ENCODE measurements at places on chromosomes 16 and 17.

- no peak for DNase-seq
Observed at GRCh38 chr16:75754141-75754540, 27.9 kb upstream of the CPHXL start.

- DNase-seq = no peak
Observed at GRCh38 chr17:81417879-81418709, 22.8 kb downstream of the BAHCC1 start.

GRCh38 chr16:87535855-87536794 is 43.3 kb upstream of the ZCCHC14 start:
- no peak for DNase-seq

- no peak for DNase-seq
Observed at GRCh38 chr16:81787659-81788058, 8.6 kb downstream of the PLCG2 start.

DNA sequence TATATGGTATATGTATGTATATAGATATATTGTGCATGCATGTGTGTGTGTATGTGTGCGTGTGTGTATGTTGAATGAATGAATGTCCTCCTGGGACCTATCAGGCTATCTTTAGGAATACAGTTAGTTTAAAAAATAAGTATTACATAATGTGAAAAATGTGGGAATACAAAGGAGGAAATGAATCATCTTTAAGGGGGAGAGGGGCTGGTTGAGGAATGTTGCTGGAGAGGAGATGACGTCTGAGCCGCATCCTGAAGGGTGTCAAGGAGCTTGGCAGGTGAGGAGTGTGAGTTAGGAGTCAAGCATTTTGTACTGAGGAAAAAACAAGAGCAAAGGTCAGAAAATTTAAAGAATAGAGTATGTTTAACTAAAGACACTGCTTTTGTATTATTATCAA is 62.4 kb upstream of the NLK start:
- DNase-seq = peak; percentile 26

GRCh38 chr16:65950211-65950610 is 416.3 kb upstream of the CDH5 start:
- no peak for DNase-seq

GRCh38 chr16:50244504-50245416 is 21.6 kb upstream of the ADCY7 start:
- DNase-seq = no peak

DNA sequence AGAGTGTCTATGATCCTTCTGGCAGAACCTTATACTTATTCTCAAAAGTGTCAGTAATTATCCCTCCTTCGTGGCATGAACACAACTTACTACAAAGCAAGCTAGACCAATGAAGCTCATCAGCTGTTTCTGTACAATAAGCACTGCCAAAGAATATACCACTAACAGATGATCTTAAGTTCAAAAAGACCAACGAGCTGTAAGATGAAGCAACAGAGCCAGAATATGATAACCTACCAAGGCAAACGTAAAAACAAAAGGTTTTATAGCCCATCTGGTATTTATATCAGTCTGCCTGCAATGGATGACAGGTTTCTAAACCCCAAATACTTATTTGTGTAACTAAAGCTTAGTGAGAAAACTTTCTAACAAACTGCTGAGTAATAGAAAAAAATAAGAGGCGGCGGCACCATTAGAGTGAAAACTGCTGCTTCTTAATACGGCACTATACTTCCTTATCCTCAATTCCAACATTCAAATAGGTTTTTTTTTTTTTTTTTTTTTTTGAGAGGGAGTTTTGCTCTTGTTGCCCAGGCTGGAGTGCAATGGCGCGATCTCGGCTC is 22.1 kb downstream of the NME2 start:
- DNase-seq = no peak

DNA sequence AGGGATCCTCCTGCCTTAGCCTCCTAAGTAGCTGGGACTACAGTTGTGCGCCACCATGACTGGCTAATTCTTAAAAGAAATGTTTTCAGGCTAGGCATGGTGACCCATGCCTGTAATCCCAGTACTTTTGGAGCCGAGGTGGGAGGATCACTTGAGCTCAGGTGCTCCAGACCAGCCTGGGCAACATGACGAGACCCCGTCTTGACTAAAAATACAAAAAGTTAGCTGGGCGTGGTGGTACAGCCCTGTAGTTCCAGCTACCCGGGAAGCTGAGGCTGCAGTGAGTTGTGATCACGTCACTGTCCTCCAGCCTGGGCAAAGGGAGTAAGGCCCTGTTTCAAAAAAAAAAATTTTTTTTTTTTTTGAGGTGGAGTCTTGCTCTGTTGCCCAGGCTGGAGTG is 173.1 kb downstream of the SEC14L1 start:
- DNase-seq = no peak

DNA sequence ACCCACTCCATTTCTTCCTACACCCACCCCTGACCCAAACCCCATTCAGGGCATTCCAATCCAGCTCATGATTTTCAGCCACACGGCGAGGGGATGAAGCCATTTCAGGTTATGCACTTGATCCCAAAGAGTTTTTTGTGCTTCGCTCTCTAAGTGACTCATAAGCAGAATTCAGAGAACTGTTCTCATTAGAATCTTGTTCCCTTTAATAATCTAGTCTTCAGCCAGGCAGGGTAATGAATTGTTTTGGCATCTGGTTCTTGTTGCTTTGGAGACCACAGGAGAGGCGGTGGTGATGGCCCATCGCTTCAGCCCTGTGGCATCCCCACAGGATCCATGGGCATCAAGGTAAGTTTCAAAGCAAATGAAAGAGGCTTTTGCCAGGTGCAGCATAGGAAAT is 4.8 kb upstream of the KRT31 start:
- no peak for DNase-seq

DNA sequence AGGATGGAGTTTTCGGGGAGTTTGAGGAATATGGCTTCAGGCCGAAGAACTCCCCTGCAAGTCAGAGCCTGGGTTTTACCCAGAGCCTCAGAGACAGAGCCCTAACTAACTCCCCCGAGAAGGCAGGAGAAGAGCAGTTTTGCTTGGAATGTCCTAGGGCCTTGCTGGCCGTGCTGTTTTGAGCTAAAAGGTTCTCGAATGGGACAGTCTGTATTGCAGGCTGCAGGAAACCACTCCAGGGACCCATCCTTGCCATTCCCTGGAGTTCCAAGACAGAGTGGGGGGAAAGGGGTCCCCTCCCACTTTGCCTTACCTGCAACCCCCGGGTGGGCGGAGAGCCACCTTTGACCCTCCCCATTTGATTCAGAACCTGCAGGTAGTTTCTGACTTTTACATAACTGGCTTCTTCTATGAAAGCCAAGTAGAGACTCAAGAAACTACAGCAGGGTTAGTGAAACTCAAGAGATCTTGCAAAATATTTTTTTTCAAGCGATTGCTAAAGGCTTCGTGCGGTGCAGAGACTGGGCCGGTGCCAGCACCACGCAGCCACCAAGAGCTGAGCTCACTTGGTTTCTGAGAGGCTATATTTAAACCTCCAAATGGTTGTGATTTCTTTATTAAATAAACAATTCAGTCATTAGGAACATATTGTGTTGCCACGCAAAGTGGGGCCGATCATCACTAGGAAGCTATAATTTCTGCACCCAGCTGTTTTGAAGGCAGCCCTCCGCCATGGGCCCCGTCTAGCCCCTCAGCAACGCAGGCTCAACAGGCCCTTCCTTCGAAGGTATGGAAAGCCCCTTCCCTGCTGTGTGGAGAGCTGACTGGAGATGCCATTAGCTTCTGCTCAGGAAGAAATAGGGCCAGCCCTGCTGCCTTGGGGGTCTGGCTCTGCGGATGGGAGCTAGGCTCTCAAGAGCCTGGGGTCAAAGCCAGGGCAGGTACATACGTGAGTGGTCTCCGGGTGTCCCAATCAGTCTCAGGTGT is 223.0 kb downstream of the NTN1 start:
- peak; percentile 75 for DNase-seq

GRCh38 chr17:19755821-19756510 is 7.9 kb upstream of the ALDH3A1 start:
- no peak for DNase-seq

DNA sequence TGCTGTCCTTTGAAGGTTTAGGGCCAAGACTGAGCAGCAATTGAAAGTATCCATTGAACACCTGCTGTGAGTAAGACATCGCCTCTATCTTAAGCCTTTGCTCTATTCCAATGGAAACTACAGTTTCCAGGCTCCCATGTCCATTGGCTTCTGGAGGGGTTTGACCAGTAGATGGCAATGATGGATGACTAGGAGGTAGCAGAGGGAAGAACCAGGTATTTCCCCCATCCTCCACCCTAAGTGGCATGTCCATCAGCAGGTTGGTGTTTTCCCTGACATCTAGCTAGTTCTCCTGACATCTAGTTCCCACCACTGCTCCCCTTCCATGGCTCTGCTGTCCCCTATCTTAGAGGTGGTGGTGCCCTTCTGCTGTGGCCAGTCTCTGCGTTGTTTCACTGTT is 58.7 kb downstream of the CENPV start:
- DNase-seq = no peak

DNA sequence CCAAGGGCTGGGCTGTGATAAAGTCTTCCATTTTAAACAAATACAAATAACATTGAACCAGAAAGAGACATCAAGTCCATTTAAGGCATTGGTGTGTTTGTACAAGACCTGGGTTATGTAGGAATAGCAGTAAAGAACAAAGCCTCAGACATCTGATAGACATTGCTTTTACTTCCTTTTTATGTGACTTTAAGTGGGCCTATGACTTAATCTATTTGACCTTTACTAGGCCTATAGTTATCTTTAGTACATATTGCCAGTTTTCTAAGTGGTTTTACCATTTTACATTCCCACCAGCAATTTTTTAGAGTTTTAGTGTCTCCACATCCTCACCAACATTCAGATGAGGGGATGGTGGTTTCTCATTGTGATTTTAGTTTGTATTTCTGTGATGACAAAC is 298.8 kb downstream of the ZFHX3 start:
- no peak for DNase-seq

- no peak for DNase-seq
Observed at GRCh38 chr16:84703681-84704080, 3.9 kb downstream of the USP10 start.

DNA sequence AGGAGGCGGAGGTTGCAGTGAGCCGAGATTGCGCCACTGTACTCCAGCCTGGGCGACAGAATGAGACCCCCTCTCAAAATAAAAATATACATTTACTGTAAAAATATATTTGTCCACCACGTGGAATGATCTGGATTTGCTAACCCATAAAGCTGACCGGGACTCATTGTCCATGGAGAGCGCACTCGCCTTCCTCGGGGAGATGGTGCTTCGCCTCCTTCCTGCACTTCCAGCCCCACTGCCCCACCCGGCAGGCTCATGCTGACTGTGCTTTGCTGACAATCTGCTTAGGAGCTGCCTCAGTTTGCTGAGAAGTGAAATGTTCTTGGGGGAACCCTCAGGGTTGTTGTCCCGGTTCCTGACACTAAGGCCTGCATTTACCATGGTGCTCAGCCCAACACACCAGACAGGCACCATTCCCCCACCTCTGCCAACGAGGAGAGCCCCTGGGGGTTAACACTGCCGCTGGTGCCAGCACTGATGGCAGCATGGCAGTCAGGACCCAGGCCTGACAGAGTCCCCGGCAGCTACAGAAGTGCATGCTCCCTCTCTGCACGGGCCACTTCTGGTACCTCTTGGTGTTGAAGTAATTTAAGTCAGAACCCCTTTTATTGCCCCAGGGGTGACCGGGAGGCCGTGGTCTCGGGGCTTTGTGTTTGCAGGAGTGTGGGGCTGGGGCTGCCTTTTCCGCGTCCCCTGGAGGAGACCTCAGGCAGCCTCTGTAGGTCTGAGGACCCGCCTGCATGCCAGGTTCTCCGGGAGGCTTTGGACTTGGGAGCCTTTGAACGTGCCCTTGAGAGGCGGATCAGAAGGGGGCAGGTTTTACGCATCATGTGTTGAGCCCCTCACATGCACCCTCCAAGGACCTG is 2.5 kb downstream of the NUBP2 start:
- DNase-seq = no peak

Measured in fibroblast of skin of left quadriceps (primary cell).